ENCODE measurements at places on chromosomes 1 and 21.

DNA sequence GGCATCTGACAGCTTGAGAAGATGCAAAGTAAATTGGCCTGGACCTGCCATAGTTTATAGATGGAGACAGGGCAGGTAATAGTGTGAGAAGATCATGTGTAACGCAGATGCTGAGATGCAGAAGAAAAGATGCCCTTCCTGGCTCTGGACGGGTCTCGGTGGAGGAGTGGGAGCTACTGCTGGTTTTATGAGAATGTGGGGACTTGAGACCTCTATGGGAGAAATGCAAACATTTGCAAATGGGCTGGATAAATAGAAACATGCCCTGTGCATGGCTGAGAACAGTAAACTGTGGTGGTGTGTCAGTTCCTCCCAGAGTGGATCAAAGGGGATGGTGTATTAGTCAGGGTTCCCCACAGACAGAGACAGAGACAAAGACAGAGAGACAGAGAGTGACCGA is 21.9 kb downstream of the UBASH3A start:
- DNase-seq = no peak

- no peak for DNase-seq
Measured at GRCh38 chr1:56378341-56379070, 200.9 kb downstream of the PLPP3 start.

DNA sequence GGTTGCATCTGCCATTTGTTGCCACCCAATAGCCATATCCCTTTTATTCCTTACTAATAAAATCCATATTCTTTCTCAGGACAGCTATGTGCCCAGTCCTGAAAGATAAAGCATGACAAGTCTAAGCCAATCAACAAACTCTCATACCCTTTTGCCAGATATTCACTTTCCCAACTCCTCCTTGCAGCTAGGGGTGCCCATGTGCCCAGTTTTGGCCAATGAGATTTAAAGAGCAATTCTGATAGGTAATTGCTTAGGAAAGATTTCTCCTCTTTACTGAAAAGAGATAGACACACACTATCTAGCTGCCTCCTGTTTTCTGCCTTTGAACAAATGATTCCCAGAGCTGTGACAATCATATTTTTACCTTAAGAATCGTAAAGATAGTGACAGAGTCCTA is 55.1 kb upstream of the LRRC8D start:
- no peak for DNase-seq

- DNase-seq = no peak
Measured at GRCh38 chr1:31517301-31517700, 59.0 kb upstream of the TINAGL1 start.

GRCh38 chr21:41878831-41879189 is 334 bp downstream of the PRDM15 start:
- peak; percentile 82 for DNase-seq

Data from activated naive CD4-positive, alpha-beta T cell treated with Interleukin-2 at 50 U/mL for 16 hours (primary cell).